ENCODE measurements at places on chromosomes 7 and 10. TPM values are rescaled to one million over a fixed set of nuclear protein-coding genes. Genes with fewer than 3 reads are reported as not detected.

- no peak overlapping the region for H3K27ac ChIP-seq
- no peak for DNase-seq
- peaks cover 8% of the 10 kb centered on the region for H3K4me1 ChIP-seq
- H3K4me3 ChIP-seq, result no peak overlapping the region
- H3K27me3 ChIP-seq, result no peaks in the 10 kb centered on the region
These were observed 17.7 kb downstream of the MDFIC start for GRCh38 chr7:114939484-114940097.

DNA sequence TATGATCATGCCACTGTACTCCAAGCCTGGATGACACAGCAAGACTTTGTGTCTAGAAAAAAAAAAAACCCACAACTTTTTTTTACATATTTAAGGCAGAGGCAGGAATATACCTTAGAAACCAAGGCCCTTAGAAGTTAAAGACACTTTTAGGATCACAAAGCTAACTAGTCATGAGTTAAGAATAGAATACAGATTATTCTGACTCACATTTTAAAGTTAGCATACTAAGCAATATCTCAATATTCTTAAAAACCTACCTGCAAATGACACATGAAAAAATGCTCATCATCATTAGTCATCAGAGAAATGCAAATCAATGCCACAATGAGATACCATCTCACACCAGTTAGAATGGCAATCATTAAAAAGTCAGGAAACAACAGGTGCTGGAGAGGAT lies 177.7 kb downstream of the CHCHD3 start:
- H3K27ac ChIP-seq, result no peak overlapping the region
- no peak overlapping the region for H3K4me3 ChIP-seq
- H3K4me1 ChIP-seq, result no peaks in the 10 kb centered on the region
- H3K27me3 ChIP-seq, result no peaks in the 10 kb centered on the region
- no peaks in the 10 kb centered on the region for H3K36me3 ChIP-seq

DNA sequence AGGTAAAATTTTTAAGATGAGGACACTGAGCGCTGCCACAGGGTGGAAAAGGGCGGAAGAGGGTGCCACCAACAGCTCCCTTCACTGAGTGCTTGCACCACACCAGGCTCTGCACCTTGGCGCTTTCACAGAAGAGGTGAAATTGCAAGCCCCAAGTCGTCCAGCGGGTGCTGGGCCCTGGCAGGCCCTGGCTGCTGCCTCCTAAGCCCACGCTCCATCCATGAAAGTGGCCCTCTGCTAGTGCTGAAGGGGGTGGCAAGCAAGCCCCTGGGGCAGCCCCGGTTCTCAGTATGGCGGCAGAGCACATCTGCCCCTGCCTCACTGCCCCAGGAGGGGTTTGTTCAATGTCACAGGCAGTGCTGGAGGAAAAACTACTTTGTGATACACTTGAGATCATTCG lies 95.1 kb downstream of the SLIT1 start:
- peaks cover 3% of the 10 kb centered on the region for H3K4me1 ChIP-seq
- H3K4me3 ChIP-seq, result no peak overlapping the region
- no peak overlapping the region for H3K27ac ChIP-seq
- H3K36me3 ChIP-seq, result no peaks in the 10 kb centered on the region

DNA sequence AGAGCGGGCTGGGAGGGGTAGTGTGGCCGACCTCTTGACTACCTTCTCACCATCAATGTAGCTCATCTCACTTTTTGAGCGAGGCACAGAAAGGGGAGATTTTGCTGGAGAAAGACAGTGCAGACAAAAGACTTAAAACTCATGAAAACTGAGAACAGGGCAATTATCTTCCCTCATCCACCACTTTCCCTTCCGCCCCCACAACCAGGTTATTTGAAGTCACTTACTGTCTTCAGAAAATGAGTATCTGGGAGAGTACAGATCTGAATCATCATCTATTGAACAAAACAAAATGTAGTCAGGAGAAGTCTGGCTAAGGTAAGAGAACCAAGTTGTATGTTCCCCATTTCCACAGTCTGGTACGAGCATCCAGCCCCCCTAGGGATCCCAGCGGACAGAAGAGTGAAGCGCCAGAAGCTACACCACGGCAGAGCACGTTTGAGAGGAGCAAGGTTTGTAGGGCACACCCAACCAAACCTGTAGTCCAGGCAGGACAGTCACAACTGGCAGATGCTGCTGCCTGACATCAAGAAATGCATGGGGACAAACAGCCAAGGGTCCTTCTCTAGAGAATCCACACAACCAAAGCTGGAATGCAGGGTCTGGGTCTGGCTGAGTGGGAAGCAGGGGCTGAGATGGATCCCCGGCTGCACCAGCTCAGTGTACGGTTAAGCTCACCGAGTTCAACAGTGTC lies 93.4 kb upstream of the PDLIM1 start:
- H3K4me3 ChIP-seq, result no peak overlapping the region
- no peak for DNase-seq
- H3K4me1 ChIP-seq, result peaks cover 30% of the 10 kb centered on the region
- H3K27me3 ChIP-seq, result no peaks in the 10 kb centered on the region

- DNase-seq, result no peak
- peak overlapping the region; percentile 34 for H3K27ac ChIP-seq
- peaks cover 22% of the 10 kb centered on the region for H3K4me1 ChIP-seq
- peaks cover 70% of the 10 kb centered on the region for H3K36me3 ChIP-seq
These were observed 116.8 kb upstream of the SH2B2 start for GRCh38 chr7:102169651-102170392.

DNA sequence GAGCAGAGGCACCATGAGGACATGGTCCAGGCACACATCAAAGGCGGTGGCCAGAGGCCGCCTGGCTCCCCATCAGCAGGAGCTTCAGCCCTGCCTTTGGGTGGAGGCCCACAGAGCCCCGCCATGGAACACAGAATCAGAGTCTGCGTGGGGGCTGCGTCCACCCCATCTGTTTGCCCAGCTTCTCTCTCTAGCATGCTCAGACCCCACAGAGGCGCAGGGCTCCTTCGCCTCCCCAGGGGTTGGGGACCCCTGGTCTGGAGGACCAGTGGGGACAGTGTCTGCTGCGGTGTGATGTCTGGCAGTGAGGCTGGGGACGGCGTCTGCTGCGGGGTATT lies 321.9 kb downstream of the PTPRN2 start:
- DNase-seq, result no peak
- no peak overlapping the region for H3K4me3 ChIP-seq
- no peaks in the 10 kb centered on the region for H3K36me3 ChIP-seq

- no peak for DNase-seq
- H3K4me3 ChIP-seq, result no peak overlapping the region
- H3K36me3 ChIP-seq, result no peaks in the 10 kb centered on the region
- no peaks in the 10 kb centered on the region for H3K27me3 ChIP-seq
- no peak overlapping the region for H3K27ac ChIP-seq
These were observed 553.3 kb downstream of the INHBA start for GRCh38 chr7:41149576-41149975.

DNA sequence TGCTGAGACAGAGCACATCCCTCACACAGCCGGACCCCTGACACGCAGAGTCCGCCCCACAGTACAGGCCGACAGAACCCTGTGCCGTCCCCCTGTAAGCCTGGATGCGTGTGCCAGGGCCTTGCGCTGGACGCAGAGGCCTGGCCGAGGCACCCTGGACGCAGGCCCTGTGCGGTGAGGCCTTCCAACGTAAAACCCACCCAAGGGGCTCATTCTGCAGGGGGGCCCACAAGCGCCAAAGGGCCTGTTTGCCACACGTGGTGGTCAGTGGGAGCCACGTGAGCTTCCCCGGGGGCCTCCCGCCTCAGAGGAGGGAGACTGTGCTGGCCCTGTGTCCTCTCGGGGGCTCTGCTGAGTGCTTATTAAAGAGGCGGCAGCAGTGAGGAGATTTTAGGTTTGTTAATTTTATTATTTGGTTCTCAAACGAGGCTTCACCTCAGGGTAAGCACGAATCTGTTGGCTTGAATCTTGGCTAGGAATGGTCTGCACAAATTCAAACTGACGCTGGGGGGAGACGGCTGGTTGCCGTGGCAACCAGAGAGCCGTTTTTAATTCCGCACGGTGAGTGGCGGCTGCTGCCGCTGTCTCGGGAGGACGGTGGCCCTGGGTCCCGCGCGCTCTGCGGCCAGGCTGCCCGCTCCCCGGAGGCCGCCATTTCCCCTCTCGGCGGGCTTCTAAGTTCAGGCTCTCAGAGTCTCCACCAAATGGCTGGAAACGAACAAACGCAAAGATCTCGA lies 4.9 kb upstream of the ADGRA1 start:
- no peak overlapping the region for H3K4me3 ChIP-seq
- peaks cover 82% of the 10 kb centered on the region for H3K27me3 ChIP-seq
- H3K27ac ChIP-seq, result no peak overlapping the region
- no peak for DNase-seq
- peaks cover 7% of the 10 kb centered on the region for H3K4me1 ChIP-seq
- no peaks in the 10 kb centered on the region for H3K36me3 ChIP-seq

- no peaks in the 10 kb centered on the region for H3K27me3 ChIP-seq
- no peak overlapping the region for H3K27ac ChIP-seq
These were observed 515.3 kb downstream of the GRID1 start for GRCh38 chr10:85851325-85851724.

DNA sequence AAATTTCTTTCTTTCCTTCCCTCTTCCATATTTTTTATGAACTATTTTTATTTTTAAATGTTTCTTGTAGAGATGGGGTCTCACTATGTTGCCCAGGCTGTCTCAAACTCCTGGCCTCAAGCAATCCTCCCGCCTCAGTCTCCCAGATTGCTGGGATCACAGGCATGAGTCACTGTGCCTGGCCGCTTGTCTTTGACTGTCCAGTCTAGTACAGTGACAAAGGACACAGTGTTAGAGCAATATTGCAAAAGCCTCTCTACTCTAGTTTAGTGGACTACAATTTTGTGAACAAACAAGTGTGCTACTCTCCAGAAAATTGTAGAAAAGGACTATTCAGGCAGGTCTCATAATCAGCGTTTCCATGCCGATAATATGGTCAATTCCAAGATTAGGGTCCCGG lies 11.0 kb downstream of the CPA4 start:
- DNase-seq, result no peak
- no peaks in the 10 kb centered on the region for H3K36me3 ChIP-seq
- H3K27me3 ChIP-seq, result no peaks in the 10 kb centered on the region
- H3K27ac ChIP-seq, result no peak overlapping the region
- no peaks in the 10 kb centered on the region for H3K4me1 ChIP-seq

PDE6C gene
- total RNA-seq, result not detected

HSPA12A gene
- total RNA-seq, result 15.2 TPM

LIPF gene
- total RNA-seq, result 18,610 TPM

APBB1IP gene
- 4.0 TPM for total RNA-seq

CPED1 gene
- total RNA-seq, result 44.9 TPM

MYH16 gene
- 0.37 TPM for total RNA-seq

PCGF6 gene
- 13.2 TPM for total RNA-seq

EBF3 gene
- 7.3 TPM for total RNA-seq

MACC1 gene
- total RNA-seq, result 23.2 TPM

Data from stomach (tissue), 19 donors.